ENCODE measurements at places on chromosomes 16 and 17. TPM values are rescaled to one million over a fixed set of nuclear protein-coding genes. Genes with fewer than 3 reads are reported as not detected.

GRCh38 chr16:525123-525519, 2.4 kb upstream of the CAPN15 start:
- no peak overlapping the region for H3K4me3 ChIP-seq
- peaks cover 11% of the 10 kb centered on the region for H3K4me1 ChIP-seq
- peaks cover 8% of the 10 kb centered on the region for H3K36me3 ChIP-seq

FOXN1 gene
- not detected for total RNA-seq

TP53TG3F gene
- not detected for total RNA-seq

WNK4 gene
- 1.0 TPM for total RNA-seq

UTS2R gene
- total RNA-seq = 0.40 TPM

COL1A1 gene
- 89.4 TPM for total RNA-seq

DNA sequence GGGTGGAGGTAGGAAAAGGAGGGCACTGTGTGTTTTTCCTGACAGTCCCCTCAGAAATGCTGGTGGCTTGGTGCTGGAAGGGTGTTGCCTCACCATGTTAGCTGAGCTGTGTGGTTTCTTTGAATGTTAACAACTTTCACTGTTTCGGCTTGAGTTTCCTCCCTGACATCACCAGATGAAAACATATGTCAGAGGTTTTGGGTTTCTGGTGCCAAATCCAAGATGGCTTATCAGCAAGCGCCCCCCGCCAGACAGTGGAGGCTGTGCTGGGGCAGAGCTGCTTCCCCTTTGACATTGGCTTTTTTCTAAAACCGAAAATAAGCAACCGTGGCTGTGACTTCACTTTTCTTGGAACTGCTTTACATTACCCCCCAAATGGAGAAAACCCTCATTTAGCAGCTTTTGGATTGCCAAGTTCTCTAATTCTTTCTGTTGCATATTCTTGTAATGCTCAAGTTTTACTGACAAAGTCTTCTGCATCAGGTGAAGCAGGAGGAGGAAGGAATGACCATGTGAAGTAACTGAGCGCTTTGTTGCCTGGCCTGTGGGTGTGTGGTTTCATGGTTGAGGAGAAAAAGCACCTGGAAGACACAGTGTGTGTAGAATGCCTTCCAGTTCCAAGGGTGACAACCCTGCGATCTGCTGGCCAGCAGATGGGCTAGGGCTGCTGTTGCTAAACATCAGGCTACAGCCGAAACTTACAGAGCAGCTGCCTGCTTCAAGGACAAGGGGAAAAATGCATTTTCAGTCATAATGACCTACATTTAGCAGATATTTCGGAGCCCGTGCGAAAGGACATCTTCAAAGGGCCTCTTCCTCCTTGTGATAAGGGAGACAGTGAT, 9.7 kb downstream of the RMI2 start:
- no peaks in the 10 kb centered on the region for H3K36me3 ChIP-seq
- no peak for DNase-seq
- no peaks in the 10 kb centered on the region for H3K27me3 ChIP-seq
- no peak overlapping the region for H3K27ac ChIP-seq

DNA sequence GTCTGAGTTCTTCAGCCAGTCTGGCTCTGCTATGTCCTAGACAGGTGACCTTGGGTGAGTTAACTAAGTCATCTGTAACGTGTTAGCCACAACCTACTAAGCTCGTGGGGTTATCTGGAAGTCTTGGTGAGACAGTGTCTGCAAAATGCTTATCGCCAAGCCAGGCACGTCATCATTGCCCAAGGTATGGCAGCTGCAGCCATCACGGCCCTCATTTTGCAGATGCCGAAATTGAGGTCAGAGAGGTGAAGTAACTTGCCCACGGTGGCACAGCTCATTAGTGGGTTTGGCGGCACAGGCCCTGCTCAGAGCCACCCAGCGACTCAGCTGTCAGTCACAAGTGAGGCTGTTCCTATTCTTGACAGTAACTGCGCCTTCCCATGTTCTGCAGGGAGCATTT, 79.8 kb downstream of the CMIP start:
- no peak overlapping the region for H3K27ac ChIP-seq
- DNase-seq = no peak
- no peaks in the 10 kb centered on the region for H3K27me3 ChIP-seq
- no peak overlapping the region for H3K4me3 ChIP-seq
- H3K36me3 ChIP-seq = no peaks in the 10 kb centered on the region

- peak; percentile 53 for DNase-seq
- no peak overlapping the region for H3K4me3 ChIP-seq
- H3K36me3 ChIP-seq = no peaks in the 10 kb centered on the region
- no peak overlapping the region for H3K27ac ChIP-seq
- H3K27me3 ChIP-seq = no peaks in the 10 kb centered on the region
- H3K4me1 ChIP-seq = no peaks in the 10 kb centered on the region
Observed at GRCh38 chr17:76151896-76152454, 10.9 kb upstream of the FOXJ1 start.

PROCA1 gene
- 28.7 TPM for total RNA-seq

NOD2 gene
- 0.33 TPM for total RNA-seq

DNA sequence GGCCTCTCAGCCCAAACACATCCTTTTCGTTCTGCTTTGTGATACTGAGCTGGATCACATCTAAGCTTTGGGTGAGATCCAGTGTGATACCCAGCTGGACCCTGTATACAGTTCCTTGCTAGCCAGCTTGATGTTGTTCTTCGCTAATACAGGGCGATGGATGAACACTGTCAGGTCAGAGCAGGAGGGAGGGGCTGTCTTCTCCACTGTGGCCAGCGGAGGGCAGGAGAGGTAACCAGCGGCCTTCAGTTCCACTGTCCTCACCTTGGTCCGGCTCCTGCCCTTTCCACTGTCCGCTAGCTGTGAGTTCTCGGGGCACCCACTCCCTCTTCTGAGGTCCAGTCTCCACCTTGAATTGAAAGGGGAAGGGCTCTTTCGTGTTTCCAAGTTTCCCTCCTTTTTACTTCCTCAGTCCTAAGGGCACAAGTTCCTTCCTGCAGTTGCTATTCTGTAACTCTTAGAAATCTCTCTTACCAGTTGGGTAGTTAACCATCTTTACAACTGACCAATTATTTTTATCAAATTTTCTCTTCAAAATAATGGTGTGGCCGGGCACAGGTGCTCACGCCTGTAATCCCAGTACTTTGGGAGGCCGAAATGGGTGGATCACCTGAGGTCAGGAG, 3.0 kb upstream of the ZNF213 start:
- peak; percentile 90 for DNase-seq
- H3K4me1 ChIP-seq = no peaks in the 10 kb centered on the region
- no peak overlapping the region for H3K4me3 ChIP-seq
- H3K27me3 ChIP-seq = no peaks in the 10 kb centered on the region
